LoVo (cell line): ENCODE measurements at places on chromosomes 11 and 22.

- DNase-seq = no peak
These were observed 311.5 kb downstream of the MN1 start for GRCh38 chr22:27490080-27490479.

DNA sequence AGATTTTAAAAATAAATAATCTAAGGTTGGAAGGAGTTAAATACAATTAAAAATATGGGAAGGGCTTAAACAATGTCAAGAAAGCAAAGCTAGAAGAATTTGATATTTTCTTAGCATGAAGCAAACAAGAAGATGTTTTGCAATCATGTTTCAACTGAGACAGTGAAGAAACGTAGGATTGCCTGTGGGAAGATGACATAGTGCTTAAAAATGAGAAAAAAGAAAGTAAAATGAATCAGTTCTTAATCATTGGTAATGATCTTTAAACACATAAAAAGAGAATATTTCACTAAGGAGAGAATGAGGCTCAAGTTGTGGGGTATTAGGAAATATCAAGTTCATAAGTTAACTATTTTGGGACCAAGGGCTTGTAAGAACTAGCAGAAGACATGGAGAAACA, 855.0 kb downstream of the METTL15 start:
- no peak for DNase-seq

DNA sequence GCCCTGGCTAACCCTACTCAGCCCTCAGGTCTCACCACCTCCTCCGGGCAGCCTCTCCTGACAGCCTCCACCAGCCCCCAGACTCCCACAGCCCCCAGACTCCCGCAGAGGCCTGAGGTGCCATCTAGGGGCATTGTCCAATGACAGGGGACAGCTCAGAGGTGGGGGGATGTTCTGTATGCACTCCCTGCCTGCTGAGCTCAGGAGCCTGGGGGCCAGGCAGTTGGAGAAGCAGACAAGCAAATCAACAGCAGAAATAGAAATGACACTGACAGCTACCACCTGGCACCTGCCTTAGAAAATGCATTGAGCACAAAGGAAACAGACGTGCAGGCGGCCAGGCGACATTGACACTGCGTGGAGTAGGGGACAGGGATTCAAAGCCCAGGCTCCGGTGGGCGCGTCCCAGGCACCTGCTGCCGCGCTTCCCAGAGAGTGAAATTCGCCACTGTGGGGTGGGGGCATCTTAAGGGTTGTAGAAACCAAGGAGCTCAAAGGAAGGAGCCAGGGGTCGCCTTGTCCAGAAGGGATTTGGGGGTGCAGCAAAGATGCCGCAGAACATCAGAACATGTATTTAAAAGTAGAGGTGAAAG, 22.5 kb upstream of the WNT7B start:
- no peak for DNase-seq

- DNase-seq = no peak
These were observed 344.1 kb downstream of the SOX6 start for GRCh38 chr11:16012125-16012751.

GRCh38 chr11:125512106-125512505, 16.0 kb upstream of the FEZ1 start:
- DNase-seq = no peak

DNA sequence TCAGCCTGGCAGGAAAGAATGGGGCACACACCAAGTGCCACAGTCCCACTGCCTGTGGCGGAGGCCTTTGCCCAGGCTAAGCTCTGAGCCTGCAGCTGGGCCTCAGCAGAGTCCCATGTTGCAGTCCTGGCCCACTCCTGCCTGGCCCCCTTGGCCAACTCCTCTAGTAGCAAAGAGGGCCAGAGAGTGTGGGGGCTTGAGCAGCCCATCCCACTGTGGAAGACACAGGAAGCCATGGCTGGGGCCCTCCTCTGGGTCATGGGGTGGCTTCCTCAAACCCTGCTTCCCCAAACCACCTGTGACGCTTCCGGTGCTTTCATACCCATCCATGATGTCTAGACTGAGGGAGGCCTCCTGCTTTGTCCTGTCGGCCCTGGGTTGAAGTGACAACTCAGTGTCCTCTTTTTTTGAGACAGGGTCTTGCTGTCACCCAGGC, 5.8 kb downstream of the RPS19BP1 start:
- no peak for DNase-seq

GRCh38 chr11:119103793-119104192, 2.1 kb upstream of the DPAGT1 start:
- DNase-seq = no peak

DNA sequence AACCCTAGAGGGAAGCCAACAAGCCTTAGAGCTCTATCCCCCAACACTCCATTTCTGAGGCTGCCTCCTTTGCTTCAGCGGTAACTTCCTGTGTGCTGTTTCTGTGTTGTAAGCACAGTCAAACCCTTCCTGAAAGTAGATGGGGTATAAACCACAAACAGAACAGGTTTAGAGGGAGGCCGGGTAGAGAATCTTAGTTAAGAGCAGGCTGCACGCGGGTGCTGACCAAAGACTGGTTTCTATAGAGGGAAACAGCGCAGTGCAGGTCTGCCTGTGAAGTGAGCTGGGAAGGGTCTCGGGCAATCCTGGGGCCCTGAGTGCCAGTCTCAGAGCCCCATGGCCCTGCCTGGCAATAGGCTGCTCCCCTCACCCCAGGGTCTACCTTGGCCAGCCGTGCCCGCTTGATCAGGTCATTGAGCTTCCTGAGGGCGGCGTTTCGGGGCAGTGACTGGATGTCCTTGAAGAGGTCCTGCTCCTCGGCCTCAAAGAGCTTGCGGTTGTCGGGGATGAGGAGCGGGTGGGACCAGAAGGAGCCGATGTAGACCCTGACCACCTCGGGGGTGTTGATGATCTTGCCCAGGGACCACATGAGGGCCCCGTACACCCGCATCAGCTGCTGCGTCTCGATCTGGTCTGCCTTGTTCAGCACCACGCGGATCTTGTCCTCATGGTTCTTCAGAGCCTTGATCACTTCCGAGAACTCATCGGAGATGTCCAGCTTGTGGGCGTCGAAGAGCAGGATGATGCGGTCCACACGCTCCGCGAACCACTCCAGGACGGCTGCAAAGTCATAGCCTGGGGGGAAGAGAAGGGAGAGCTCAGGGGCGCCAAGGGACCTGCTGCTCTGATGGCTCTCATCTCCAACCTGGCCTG, 15.3 kb upstream of the CDC42BPG start:
- no peak for DNase-seq

DNA sequence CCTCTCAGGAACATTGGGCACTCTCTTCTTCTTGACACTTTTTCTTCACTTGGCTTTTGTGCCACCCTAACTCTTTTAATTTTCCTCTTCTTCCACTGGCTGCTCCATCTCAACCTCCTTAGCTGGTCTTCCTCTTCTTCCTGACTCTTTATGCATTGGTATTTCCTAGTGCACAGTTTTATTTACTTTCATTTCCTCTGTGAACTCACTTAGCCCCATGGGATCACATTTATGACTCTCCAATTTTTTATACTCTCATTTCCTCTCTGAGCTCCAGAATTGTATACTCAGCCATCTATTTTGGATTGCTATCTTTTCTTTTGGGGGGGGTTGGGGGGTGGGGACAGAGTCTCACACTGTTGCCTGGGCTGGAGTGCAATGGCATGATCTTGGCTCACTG, 38.5 kb upstream of the LARGE1 start:
- DNase-seq = no peak

DNA sequence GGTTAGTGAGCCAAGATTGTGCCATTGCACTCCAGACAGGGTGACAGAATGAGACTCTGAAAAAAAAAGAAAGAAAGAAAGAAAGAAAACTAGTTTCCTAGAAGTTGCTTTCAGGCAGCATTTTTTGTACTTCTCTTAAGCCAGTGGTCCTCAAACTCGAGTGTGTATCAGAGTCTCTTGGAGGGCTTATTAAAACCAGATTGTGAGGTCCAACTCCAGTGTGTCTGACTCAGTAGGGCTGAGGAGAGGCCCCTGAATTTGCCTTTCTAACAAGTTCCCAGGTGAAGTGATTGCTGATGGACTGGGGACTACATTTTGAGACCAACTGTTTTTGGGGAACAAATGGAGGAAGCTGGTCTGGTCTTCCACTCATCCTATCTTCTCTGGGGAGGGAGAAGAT, 57.5 kb upstream of the VSTM5 start:
- DNase-seq = no peak

DNA sequence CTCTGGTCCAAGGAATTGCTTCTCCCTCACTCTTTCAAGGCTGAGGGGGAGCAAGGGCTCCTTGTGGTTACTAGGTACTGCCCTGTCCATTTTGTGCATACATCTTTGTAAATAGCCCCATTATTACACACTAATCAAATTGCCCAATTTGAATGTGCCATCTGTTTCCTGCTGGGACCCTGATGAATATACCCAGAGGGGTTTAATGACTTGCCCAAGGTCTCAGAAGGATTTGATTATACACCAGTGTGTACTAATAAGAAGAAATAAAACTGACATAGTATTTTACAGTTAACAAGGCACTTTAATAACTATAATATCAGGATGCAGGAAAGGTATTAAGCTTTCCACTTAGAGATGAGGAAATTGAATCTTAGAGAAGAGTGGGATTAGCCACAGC, 64.6 kb upstream of the PTPRJ start:
- DNase-seq = no peak

GRCh38 chr11:61058583-61059259, 43.6 kb upstream of the CD5 start:
- DNase-seq = no peak

- no peak for DNase-seq
These were observed 1.1 kb downstream of the MAPK12 start for GRCh38 chr22:50260434-50260800.

GRCh38 chr11:92725352-92725751, 244.1 kb upstream of the MTNR1B start:
- no peak for DNase-seq

- peak; percentile 2 for DNase-seq
These were observed 19.1 kb downstream of the MUC6 start for GRCh38 chr11:1017269-1018005.

DNA sequence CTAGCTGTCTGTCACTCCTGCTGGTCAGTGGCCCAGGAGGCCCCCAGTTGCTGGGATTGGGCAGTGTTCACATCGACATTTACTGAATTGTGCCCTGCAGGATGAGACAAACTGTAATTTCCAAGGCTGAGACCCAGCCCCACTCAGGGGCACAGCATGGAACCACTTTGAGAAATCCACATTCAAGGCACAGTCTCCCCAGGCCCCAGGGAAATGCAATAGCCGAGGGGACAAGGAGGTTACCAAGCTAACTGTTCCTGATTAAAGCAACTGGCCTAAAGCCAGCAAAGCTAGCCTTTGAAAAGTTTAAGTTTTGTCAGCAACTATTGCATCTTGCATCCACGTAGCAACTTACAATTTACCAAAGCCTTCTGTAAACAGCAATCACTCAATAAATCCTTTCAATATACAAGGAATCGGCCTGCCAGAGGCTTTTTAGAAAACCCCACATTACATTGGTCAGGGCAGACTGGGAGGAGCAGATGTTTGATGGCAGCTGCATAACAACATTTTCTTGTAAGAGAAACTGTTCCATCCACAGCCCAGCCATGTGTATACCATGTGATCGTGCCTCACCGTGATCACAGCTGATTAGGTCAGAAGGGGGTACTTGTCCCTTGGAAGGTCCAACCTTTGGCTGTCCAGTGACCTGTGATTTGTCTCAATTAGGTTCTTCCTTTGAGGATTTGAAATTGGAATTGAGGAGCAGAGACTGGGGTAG, 103.9 kb downstream of the TENM4 start:
- DNase-seq = no peak

DNA sequence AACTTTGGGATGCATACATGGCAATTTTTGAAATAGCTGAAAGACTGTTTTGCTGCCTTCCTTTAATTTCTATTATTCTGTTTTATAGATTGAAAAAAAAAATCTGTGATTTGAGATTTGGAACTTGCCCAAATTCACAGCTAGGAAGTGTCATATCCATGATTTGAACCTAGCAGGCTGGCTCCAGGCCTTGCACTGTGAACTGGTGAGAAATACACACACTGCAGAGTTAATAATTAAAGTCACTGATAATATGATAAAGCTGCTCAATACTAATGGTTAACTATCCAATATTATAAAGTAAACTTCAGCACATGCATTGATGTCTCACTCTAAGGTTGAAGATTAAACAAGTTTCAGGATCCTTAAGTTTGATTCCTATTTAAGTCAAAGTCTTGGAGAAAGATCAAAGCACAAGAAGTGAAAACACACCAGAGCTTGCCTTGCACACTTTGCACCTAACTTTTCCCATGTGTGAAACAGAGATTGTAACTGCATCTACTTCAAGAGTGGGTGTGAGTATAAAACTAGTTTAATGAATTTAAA, 150.6 kb upstream of the CCDC179 start:
- no peak for DNase-seq

DNA sequence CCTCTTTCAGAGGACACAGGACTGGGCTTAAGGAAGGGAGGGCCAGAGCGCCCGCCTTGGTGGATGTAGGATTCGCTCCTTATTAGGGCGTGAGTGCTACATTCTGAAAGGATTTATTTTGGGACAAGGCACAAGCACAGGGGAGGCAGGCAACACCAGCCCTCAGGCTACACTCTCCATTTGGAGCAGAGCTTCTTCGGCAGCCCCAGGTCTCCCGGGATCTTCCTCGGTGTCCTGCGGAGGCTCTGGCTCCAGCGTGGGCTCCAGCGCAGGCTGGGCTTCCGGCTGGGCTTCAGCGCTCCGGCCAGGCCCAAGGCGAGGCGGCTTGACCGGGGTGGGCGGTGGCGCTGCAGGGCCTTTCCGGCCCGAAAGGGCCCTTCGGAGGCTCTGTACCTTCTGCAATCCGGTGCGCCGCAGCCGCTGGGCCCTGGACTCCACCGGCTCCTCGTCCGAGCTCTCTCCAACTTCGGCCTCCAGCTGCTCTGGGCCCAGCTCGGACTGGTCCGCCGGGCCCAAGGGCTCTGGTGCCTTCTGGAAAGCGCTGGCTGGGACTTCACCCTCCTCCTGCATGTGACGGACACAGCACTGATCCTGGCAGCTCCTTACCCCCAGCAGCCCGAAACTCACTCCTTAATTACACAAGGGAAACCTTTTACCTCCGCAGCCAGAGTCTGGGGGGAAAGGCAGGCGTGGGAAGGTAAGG, 1.1 kb downstream of the CAVIN3 start:
- DNase-seq = no peak

DNA sequence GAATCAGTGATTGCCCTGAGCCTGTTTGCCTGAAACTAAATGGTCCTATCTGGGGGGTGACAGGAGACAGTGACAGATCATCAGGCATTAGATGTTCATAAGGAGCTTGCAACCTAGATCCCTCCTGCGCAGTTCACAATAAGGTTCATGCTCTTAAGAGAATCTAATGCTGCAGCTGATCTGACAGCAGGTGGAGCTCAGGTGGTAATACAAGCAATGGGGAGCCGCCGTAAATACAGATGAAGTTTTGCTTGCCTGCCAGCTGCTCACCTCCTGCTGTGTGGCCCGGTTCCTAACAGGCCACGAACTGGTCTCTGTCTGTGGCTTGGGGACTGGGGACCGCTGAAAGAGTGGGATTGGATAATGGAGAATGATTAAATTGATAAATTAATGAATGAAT, 14.0 kb downstream of the NOX4 start:
- DNase-seq = peak; percentile 8

- DNase-seq = peak; percentile 28
These were observed 444.4 kb downstream of the DLG2 start for GRCh38 chr11:85182441-85183387.
